ENCODE measurements at places on chromosomes 7 and 10.

DNA sequence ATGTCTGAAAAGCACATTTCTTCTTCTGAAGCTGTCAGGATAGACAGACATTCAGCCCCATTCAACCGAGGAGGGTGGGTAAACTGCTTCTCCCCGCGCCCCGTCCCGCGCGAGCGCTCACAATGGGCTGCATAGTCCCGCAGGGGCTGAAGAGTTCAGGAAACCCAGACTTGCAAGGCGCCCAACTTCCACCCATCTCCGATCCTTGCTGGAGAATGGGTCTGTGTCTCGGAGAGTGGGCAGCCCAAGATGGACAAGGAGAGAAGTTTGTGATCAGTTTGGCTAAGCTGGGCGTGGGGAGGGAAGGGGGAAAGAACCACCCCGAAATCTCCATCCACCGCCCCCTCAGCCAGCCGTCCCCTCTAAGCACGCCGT, 686 bp downstream of the AASS start:
- DNase-seq: no peak

DNA sequence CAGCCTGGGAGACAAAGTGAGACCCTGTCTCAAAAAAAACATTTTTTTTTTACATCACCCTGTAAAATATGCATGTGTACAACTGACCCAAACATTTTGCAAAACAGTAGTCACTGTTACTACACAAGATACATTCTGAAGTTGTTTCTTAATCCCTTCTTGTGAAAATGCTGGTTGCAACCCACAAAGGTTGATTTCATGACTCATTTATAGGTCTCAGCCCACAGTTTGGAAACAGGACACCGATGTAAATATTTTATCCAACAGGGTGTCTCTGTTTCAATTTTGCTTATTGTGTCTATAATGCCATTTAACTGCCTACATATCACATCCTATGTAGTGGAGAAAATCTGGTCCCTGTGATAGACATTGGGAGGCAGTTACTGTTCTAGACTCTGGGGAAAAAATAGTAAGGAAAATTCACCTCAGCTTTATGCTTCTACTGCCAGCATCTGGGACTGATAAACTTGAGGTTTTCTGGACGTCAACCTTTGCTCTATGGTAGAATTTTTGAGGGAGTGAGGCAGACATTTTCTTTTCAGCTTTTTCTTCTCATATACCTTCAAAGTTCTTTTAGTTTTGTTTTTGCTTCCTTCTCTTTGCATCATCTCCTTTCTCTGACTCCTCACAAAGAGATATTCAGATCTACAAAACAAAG, 1.6 kb upstream of the RAB19 start:
- DNase-seq: peak; percentile 34

DNA sequence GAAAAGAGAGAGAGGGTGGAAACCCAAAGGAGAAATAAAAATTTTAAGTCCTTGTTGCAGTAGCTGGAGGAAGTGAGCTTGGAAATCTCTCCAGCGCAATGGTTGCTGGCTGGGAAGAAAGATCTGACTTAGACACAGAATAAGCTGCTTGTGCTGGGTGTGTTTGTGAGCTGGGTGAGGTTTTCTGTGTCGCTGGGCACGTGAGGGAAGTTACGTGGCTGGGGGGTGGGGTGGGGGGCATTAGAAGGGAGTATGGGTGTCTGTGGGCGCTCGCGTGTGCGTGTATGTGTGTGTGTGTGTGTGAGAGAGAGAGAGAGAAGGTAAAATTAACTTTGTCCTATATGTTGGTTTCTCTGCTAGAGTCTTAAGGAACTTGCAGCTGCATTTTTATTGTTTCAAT, 11.6 kb downstream of the TCF7L2 start:
- DNase-seq: no peak

- DNase-seq: no peak
These were observed 390.7 kb downstream of the DPP6 start for GRCh38 chr7:154442939-154443338.

- no peak for DNase-seq
These were observed 459.4 kb downstream of the GPAM start for GRCh38 chr10:111724121-111724520.

GRCh38 chr10:113247050-113247449, 297.0 kb downstream of the TCF7L2 start:
- DNase-seq: no peak

- DNase-seq: no peak
These were observed 74.0 kb upstream of the EN2 start for GRCh38 chr7:155383756-155384491.

Data from BJ (cell line).